ENCODE measurements at places on chromosomes 3 and 15.

DNA sequence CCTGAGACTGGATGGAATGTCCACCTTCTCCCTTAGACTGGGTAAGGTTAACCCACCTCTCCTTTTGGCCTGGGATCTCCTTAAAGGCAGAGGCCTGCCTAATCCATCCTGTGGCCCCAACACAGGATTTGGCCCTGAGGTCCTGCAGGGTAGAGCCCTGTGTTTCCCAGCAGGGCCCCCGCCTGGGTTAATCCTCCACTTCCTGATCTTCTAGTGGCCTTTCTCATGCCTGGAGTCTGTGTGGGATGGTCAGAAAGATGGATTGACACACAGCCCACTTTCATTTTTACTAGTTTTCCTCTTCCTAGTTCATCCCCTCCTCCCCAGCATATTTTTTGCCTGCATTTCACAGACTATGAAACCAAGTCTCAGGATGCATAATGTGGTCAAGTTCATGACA lies 48.9 kb upstream of the SLC6A6 start:
- DNase-seq, result no peak

DNA sequence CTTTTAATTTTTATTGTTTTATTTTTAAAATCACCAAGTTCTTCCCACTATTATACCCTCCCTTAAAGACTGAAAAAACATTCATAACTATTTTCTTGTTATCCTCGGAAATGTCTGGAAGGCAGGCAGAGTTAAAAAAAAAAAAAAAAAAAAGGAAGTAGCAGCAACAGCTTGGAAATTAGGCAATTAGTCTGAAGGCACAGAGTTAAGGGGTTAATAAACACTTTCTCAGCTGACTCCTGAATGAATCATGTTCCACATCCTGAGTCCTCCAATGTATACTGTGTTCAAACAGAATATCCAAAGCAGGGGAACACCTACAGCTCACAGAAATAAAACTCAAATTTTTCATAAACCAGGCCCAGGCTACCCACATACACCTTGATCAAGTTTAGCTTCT lies 5.8 kb downstream of the HEXA start:
- no peak for DNase-seq

- no peak for DNase-seq
Observed at GRCh38 chr3:69012800-69013252, 658 bp downstream of the EOGT start.

DNA sequence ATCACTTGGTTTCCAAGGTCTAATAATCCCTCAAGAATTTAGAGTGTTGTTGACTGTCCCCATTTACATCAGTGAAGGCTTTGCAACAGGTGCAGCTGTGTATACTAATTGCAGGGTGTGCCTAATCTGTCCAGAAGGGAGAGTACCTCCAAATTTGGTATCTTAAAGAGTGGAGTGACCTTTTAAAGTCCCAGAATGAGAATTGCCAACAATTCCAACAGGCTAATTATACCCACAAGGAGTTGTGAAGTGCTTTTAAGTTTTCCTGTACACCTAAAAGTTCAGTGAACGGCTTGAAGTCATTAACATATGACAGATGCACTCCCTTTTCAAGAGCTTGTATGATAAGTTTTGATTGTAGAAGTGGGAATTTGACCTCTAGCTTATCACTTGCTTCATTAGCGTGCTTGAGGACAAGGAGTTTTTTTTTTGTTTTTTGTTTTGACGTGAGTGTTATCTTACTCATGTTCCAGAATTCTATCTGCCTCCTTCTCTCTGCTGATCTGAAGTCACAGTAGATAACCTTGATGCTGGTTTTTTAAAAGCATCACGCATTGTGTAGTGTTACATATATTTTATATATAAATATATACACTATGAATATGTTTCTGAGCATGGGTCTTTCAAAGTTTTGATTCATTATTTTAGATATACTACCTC lies 26.3 kb downstream of the CDIN1 start:
- no peak for DNase-seq

DNA sequence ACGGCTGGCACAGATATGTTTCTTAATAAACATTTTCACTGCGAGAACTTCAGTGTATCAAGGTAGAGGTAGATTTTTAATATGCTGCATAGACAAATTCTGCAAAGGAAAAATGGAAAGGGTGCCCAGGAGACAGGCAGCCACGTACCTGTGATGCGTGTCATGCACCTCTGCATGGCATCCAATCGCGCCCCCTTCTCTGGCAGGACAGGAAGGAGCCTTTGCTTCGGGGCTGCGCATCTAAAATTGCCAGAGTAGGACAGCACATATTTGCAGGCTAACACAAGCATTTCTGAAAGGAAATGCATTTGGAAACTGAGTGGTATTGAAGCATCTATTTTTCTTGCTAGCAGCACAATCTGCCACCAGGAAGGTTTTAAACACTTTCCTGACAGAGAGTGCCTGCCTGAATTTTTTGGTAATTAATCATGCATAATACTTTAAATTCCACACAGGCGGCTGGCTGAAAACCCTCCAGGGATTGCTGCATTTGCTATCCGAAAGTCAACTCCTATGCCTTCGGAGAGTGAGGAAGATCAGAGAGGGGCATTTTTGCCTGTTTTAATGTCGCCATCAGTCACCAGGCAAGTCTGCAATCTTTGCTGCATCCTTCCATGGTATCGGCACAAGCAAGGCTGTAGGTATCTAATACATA lies 165.1 kb upstream of the ATP10A start:
- DNase-seq, result no peak

DNA sequence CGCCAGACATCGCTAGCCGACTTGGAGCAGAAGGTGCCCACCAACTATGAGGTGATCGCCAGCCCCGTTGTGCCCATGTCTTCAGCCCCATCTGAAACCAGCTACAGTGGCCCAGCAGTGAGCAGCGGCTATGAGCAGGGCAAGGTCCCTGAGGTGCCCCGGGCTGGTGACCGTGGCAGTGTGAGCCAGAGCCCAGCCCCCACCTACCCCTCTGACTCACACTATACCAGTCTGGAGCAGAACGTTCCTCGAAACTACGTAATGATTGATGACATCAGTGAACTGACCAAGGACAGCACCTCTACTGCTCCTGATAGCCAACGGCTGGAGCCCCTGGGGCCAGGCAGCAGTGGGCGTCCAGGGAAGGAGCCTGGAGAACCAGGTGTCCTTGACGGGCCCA lies 12.9 kb upstream of the APEH start:
- no peak for DNase-seq

GRCh38 chr3:21484057-21484827 lies 266.8 kb downstream of the ZNF385D start:
- peak; percentile 19 for DNase-seq

- peak; percentile 2 for DNase-seq
Observed at GRCh38 chr15:35886765-35887164, 340.8 kb upstream of the DPH6 start.

GRCh38 chr3:13885704-13886010 lies 5.8 kb upstream of the WNT7A start:
- DNase-seq, result no peak

- DNase-seq, result no peak
Observed at GRCh38 chr15:68674975-68675374, 96.2 kb downstream of the CORO2B start.

DNA sequence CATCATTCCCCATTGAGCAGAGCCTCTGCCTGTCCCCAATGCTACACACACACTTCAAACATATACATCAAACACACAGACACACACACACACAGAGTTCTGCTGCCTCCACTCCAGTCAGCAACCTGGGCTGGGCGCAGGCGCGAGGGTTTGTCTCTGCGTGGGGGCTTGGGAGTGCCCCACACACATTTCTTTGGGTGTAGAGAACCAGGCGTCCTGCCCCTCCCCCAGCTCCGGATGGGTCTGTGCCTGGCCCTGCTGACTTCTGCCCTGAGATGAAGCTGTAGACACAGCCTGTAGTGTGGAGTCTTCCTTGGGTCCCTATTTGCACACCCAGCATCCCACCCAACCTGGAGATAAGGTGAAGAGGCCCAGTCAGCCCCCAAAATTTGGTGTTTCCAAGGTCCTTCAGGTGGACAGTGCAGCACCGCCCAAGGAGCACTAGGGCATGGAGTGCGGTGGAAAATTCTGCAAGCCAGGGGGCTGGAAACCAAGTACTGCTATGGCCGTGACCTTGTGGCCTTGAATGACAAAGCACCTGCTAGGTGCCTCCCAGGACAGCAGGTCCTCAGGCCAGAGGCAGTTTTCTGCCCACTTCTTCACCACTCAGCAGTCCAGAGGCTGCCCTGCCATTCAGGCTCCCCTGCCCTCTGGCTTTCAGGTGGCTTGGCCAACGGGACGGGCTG lies 26.8 kb downstream of the FBXW12 start:
- no peak for DNase-seq

GRCh38 chr3:183192650-183193300 lies 30.2 kb upstream of the LAMP3 start:
- no peak for DNase-seq

- DNase-seq, result no peak
Observed at GRCh38 chr15:25065876-25066275, 111.1 kb downstream of the SNRPN start.

DNA sequence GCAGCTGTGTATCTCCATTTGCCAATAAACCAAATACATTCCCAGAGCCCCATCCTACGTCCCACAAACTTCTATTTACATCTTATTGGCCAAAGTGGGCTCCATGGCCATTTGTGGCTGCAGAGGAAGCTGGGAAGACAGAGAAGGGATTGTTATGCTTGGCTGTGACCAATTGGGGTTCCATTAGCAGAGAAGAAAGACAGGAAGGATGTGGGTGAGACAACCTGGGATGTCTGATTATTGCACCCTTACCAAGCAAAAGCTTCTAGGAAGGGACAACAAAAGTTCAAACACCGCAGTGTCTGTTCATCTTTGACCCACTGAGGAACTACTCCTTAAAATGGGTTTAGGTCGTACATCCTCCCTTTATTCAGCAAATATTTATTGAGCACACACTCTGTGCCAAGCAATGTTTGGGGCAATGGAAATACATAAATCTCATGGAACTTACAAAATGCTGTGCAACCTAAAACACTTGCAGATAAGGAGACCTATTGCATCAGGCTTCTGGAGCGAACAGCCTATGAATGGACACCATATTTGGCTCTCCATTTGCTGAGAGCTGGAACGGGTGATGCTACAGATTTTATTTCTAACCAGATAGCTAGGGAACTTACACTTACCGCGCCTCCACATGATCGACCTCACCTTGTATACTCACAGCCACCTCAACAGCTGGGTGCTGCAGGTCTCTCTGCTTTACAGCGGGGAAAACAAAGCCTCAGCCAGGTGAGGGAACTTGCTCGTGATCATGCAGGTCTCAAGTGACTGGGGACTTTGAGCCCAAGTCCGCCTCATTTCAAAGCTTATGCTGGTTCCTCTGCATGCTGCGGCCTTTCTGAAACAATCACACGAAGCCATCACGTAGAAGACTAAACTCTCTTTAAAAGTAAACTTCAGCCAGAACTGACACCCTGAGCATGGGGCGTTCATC lies 21.4 kb upstream of the NR2E3 start:
- no peak for DNase-seq

- no peak for DNase-seq
Observed at GRCh38 chr3:151178208-151178845, 24.7 kb downstream of the GPR171 start.

- DNase-seq, result no peak
Observed at GRCh38 chr3:42729404-42730145, 27.0 kb upstream of the HHATL start.

GRCh38 chr15:93942269-93942694 lies 289.1 kb upstream of the MCTP2 start:
- no peak for DNase-seq

DNA sequence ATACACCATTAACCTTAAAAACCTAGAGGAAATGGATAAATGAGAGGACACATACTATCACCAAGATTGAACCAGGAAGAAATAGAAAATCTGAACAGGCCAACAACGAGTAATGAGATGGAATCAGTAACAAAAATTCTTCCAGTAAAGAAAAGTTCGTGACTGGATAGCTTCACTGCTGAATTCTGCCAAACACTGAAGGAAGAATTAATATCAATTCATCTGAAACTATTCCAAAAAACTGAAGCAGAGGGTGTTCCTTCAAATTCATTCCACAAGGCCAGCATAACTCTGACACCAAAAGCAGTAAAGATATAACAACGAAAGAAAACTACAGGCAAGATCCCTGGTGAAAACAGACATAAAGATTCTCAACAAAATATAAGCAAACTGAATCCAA lies 195.8 kb upstream of the GPR149 start:
- DNase-seq, result no peak

- DNase-seq, result no peak
Observed at GRCh38 chr15:91695799-91696198, 157.7 kb upstream of the SLCO3A1 start.

DNA sequence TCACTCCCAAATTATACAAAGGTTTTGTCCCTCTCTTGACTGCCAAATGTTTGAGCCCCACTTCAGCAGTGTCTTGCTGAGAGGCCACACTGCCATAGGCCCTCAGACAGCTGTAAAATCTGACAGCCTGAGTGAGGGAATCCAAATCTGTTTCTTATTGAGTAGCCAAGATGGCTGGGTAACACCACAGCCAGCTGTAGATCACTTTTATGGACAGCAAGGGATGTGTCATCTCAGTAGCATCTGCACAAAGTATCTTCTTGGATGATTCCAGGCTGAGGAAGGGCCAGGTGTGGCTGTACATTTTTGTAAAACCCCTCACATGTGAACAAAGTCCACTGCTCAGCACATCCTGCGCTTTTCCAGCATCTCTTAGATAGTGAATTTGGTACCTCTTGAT lies 237.0 kb upstream of the LRTM1 start:
- no peak for DNase-seq

DNA sequence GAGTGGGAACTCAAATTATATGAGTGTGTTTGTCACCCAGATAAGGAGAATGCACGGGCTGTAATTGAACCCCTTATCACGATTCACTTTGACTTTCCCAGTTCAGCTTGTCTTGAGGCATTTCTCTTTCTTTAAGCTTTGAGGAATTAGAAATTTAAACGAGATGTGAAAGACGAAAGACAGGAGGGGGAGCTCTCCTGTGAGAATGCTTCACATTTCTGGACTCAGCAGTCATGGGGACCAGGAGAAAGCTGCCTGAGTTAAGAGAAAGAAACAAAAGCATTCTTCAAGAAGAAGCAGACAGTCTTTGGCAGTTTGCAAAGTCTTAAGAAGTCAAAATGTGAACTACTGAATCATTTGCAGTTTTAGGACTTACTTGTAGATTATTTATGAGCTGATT lies 205.6 kb downstream of the NECTIN3 start:
- DNase-seq, result no peak

DNA sequence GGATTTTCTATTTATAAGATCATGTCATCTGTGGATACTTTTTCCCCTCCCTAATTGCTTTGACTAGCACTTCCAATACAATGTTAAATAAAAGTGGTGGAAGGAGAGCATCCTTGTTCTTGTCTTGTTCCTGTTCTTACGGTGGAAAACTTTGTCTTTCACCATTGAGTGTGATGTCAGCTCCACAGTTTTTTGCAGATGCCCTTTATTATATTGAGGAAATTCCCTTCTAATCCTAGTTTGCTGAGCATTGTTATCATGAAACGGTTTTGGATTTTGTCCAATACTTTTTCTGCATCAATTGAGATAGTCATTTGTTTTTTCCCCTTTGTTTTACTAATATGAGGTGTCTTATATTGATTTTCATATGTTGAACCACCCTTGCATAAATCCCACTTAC lies 19.9 kb upstream of the IL20RB start:
- DNase-seq, result no peak

Measured in SW 1271 (cell line).